Lung (tissue), 17 donors: ENCODE measurements at places on chromosomes 1 and 21.

DNA sequence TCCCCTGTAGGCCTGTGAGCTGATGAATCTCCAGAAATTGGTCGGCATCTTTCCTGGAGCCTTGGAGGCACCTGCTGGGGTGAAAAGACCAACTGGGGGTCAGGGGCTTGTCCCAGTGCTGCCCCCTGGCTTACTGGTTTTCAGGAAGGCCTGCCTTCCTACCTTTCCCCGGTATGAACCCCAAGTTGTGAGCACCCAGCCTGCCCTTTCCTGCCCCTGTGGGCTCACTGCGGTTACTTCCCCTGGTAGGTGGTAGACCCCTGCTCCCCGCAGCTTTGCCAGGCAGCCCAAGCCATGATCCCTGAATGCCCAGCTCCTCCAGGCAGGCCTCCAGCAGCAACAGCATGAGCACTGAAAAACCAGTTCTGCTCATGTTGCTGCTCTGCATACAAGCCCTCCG, 10.2 kb downstream of the DMRTB1 start:
- no peak for DNase-seq

GRCh38 chr1:234231061-234231892, 142.0 kb upstream of the COA6 start:
- DNase-seq: no peak

GRCh38 chr1:47549532-47549931, 111.7 kb downstream of the FOXD2 start:
- DNase-seq: no peak

GRCh38 chr21:15259824-15260223, 195.0 kb upstream of the NRIP1 start:
- DNase-seq: no peak

GRCh38 chr1:226778657-226779058, 39.6 kb upstream of the ITPKB start:
- no peak for DNase-seq

DNA sequence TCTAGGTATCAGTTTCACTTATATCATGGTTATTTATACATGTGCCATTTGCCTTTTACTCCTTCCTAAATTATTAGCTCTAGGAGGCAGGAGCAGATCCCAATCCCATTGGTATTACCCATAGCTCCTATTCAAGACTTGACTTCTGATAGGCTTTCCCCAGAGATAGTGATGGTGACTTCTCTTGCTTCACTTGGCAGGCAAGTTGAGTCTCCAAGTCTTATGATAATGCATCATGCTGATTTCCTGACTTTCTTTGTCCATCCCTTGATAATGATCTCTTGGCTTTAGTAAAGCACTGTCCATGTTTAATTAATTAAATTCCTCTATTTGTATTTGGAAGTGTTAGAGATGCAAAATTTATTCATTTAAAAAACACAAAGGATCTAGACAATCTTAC, 253.5 kb upstream of the ADAMTS5 start:
- no peak for DNase-seq
